ENCODE measurements at places on chromosomes 5 and 9. TPM values are rescaled to one million over a fixed set of nuclear protein-coding genes. Genes with fewer than 3 reads are reported as not detected.

OMD gene
- total RNA-seq: 4.2 TPM

- no peak for DNase-seq
These were observed 18.6 kb downstream of the BAAT start for GRCh38 chr9:101366038-101366756.

GRCh38 chr5:158999339-158999738 is 100.4 kb downstream of the EBF1 start:
- DNase-seq: no peak

SAXO1 gene
- total RNA-seq: not detected

- DNase-seq: no peak
These were observed 2.2 kb upstream of the CIZ1 start for GRCh38 chr9:128193469-128194096.

DNA sequence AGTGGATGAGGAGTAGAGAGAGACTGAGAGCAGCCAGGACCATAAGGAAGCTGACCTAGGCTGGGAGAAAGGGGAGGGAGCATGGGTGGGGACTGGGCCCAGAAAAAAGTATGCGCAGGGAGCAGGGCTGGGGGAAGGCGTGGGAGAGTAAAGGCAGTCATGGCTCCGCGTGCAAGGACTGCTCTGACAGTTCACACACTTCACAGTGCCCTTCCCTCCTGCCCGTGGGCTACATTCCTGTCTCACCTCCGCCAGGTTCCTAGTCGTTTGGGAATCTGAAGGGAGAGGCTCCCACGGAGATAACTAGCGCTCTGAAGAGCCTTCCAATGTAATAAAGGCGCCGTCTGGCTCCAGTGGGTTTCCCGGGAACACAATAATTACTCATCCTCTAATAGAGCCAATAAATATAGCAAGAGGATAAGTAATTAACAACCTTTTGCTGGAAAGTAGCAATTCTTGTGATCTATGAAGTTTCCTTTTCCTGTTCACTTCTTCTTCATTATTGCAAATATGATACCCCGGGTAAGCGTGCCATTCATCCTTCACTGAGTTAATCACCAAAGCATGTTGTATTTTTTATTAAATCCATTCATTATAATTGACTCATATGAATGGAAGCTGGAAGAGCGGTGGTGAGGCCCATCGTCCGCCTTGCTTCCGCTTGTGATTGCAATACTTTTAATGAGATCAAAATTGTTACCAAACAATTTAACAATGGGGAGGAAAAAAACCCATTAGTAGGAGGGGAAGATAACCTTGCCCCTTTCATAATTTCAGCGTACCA is 39.3 kb downstream of the TTLL11 start:
- no peak for DNase-seq

DNA sequence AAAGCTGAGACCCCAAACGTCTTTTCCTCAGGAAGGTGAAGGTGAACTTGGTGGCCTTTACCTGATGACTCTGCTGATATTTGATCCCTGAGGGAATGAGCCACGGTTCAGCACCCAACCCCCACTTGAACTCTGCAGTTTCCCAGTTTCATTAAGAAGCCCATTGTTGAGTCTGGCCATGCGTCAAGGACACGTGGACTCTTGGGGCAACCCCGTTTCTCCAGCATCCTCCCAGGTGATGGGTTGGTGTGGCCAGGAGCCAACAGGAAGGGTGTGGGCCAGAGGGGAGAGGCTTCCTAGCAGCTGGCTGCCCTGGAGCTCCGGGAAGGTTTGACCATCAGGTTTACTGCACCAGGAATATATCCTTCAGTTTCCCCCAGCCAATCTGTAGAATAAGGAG is 59.5 kb upstream of the GNE start:
- peak; percentile 47 for DNase-seq

EIF4E1B gene
- total RNA-seq: not detected

PKD2L2 gene
- 0.48 TPM for total RNA-seq

UQCRQ gene
- 1,987 TPM for total RNA-seq
